ENCODE measurements at places on chromosomes 3 and 15.

- DNase-seq, result no peak
These were observed 108.8 kb downstream of the EPHB1 start for GRCh38 chr3:134903837-134904236.

DNA sequence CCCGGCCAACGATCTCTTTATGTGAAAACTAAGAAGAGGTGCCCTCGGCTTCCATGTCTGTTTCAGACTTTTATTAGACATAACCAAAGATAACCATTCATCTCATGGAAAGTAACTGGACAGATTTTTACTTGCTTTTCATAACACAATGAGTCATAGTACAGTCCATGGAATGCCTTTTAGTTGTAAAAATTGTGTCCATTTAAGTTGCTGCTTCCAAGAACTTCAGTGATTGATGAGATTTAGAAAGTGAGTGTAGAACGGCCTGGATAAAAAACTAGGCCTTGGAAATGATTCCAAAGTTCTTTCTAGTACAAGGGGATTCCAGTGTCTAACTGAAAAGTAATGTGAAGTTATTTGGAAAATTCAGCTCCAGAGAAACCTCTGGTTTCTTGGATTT is 10.8 kb downstream of the EIF2AK4 start:
- DNase-seq, result no peak

- no peak for DNase-seq
These were observed 94.2 kb upstream of the ALDH1A3 start for GRCh38 chr15:100785181-100786138.

DNA sequence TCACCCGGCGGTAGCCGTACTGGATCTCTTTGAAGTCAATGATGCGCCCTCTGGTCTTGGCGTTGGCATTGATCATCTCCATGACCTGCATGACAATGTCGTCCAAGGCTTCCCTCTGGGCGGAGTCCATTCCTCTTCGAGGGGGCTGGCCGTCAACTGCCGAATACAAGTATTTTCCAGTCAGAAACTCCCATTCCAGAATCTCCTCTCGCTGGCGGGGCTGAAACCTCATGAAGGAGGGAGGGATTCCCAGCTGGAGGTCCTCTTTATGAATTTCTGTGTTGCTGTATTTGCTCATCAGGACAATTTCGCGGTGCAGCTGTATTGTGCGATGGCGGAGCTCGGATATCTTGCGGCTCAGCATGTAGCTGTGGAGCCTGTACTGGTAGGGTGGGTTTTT is 73.4 kb downstream of the CHSY1 start:
- no peak for DNase-seq

DNA sequence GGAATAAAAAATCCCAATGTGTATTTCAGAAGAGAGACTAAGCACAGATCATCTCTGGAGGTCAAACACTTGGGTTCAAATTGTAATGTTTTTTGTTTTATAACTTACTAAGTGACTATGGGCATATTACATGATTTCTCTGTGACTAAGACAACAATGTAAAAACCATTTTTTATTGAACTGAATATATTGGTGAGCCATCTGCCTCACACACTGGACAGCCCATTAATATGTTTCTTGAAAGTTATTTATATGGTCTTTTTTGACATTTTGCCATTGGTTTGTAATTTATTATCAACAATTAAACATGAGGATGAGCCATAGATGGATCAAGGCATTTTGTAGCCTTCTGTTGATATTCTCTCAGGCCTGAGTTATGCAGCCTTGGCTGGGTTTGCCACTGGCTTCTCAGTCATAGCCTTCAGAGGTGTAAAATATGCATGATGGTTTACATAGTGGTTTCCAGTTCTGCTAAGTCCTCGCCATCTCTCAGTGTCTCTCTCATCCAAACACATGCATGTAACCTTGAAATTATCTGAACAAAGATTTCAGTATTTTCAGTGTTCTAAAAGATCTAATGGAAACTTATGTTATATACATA is 997.2 kb downstream of the DIPK2A start:
- no peak for DNase-seq

- DNase-seq, result no peak
These were observed 354.9 kb downstream of the EPHB1 start for GRCh38 chr3:135149707-135150681.

GRCh38 chr3:84126160-84126559 is 832.6 kb upstream of the CADM2 start:
- DNase-seq, result no peak

- DNase-seq, result no peak
These were observed 297.8 kb upstream of the AZI2 start for GRCh38 chr3:28646435-28646834.

- no peak for DNase-seq
These were observed 184.0 kb downstream of the BCHE start for GRCh38 chr3:165653130-165653778.

All from SHP77 (cell line).